Right cardiac atrium (tissue), 5 donors: ENCODE measurements at places on chromosomes 3 and 15.

- DNase-seq = no peak
Measured at GRCh38 chr3:132616780-132617179, 19.7 kb downstream of the ACKR4 start.

DNA sequence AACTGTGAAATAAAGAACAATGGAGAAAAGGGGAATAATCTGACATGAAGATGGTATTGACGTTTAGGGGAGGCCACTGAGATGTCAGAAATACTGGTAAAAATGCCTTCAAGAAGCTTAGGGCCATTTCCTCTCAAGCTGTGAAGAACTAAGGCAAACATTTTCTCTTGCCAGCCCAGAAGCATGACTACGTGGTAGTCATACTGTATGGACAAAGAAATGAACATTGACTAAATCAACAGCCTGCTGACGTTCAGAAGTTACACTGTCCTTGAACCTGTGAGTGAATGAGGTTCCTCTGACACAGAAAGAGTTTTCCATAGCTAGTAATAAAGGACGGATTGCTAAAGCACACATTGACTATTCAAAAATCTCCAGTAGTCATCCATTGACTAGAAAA is 121.0 kb downstream of the P3H2 start:
- no peak for DNase-seq

GRCh38 chr3:108067768-108068167 is 23.1 kb downstream of the CD47 start:
- no peak for DNase-seq

DNA sequence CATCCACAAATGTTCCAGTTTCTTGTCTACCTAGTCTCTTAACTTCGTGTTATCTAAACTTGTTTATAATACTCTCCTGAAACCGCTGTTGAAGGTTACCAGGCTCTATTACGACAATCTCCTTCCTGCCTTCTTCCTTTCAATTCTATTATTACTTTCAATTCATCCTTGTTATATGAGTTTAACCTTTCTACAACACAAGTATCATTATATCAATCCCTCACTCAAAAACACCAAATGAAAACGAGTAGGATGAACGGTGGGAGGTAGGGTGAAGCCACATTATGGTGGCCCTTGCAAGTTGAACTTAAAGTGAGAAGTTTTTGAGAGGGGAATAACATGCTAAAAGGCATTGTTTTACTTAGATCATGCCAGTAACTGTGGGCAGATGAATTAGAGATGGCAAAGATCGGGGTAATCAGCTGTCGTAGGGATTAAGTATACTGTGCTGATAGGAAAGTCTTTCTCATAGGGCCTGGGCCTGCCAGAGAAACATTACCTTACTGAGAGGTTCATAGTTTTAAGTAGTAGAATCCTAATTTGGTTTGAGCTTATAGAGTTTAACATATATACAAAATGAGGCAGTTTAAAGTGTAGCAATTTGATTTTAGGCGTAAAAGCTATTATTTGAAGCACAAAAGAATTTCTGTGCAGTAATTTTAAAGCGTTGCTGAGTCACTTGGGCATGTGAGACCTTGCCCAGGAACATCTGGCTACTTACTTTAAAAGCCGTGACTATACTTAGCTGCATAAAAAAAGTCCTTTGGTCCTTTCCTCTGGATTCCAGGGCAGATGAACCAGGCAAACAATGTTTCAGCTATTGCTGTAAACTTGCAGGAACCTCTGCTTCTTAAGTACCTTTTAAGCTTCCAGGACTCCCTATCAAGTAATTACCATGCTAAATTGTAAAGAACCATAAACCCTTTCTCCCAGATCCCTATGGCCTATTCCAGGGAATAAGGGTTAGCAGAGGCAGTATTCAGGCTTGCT is 3.3 kb upstream of the CEP97 start:
- no peak for DNase-seq

DNA sequence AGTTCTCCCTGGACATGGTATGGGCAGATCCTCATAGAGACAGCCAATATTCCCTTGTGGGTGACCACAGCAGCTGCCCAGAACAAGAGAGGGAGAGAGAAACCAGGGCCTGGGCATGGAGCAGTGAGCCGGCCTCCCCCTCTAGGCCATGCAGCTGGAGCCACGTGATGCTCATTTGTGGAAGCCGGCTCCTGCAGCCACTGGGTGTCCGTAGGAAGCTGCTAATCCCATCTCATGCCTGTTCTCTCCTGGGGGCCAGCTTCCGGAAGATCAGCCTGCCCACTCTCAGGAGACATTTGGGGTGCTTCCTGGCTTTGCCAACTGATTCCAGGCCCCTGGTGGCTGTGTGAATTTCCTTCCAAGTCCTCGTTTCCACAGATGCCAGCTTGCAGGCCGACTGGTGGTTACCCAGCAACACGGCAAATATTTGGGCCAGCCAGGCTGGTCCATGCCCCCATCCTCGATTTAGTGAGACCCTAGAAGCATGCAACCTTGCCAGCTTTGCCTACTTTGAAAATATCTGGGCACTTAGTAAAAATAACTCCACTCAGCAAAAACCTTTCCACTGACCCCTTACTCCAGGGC is 55.3 kb downstream of the LINGO1 start:
- no peak for DNase-seq

DNA sequence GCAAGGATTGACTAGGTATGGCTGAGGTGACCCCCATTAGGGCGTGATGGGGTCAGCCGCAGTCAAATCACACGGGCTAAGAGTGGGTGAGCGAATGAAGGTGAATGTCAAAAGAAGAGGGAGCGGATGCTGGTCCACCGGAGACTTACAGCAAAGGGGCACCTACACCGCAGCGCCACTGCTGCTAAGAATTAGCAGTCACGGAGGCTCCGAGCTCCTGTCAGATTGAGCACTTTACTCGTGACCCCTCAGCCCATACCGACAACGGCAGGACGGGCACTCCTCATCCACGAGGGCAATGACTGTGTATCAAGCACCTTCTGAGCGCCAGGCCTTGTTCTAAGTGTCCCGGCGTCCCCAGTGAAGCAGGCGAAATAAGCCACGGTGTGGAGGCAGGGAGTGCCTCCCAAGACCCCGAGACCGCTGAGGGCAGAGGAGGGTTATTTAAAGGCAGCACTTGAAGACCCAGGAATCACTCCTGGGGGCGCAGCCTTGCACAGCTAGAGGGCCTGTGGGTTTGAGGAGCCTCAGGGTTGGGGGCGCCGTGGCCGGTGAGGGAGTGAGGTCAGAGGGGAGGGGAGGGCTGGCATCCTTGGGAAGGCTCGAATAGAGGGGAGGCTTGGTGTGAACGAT is 61.6 kb upstream of the GATA2 start:
- DNase-seq = no peak

- peak; percentile 28 for DNase-seq
Measured at GRCh38 chr15:79682851-79683288, 213.9 kb downstream of the MTHFS start.

DNA sequence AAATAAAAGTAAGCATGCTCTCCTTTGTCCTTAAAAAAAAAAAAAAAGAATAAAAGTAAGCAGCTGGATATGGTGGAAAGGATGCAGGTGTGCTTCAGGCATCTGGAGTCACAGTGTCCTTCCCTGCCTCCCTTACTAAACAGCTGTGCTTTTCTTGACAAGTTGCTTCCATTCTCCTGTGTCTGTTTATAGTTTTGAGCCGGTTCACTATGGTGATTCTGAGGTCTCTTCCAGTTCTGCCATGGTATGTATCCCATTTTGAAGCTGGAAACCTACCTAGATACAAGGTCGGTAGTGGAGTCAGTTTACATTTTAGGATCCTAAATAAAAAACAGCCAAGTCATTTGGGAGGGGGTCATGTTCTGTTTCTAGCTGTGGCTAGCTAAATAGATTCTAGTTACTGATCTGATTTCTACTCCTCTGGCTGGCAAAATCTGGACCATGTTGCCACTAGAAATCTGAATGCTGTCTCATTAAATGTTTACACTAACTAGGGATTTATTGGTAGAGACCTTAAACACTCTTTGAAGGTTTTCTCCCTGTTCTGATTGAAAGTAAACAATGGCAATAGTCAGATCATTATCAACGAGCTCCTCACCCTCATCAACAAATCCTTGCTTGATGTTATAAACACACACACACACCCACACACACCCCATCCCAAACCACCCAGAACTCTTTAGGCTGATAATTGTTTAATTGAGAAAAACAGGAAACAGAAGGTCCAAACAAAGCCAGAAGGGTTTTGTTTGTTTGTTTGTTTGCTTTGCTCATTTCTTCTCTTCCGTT is 7.9 kb downstream of the TNFSF10 start:
- no peak for DNase-seq
